Forelimb muscle (tissue), 1 donor: ENCODE measurements at places on chromosomes 5 and 9.
A peak's percentile ranks its signal among the peaks of the same experiment; 100 is the strongest.

- no peak for DNase-seq
These were observed 28.0 kb upstream of the POMT1 start for GRCh38 chr9:131474711-131475110.

DNA sequence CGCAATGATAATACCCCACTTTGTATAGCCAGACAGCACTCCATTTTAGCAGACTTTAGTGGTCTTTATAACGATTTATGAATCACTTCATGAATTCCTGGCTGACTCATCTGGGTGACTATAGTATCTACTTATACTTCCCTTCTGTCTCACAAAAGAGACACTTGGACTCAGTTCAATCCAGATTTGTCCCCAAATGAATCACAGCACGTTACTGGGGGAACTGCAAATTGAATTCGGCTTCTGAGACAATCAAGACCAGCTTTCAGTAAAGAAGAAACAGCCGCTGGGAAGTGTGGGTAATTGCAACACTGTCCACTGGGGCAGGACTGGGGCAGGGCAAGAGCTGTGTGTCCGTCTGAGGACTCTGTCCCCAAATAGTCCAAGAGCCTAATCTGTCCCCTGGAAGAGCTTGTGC lies 337.3 kb upstream of the RFX3 start:
- DNase-seq = peak; percentile 2

- DNase-seq = no peak
These were observed 1.7 kb downstream of the DBN1 start for GRCh38 chr5:177471610-177472356.

GRCh38 chr5:38899936-38900335 lies 54.1 kb downstream of the OSMR start:
- DNase-seq = no peak

DNA sequence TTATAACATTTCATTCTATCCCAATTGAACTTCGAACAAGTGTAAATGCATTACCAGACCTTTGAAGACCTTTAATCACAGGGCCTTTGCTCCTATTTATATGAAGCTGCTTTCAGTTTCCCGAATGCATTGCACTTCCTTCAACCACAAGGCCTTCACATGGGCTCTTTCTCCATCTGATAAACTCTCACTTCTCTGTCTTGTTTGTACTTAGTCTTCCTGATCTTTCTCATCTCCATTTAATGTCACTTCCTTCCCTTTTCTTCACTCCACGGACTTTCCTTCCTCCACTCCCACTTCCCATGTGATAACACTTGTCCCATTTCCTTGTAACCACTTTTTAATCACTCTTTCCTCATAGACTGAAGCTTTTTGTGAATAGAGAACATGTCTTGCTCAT lies 74.3 kb upstream of the TNC start:
- DNase-seq = no peak

DNA sequence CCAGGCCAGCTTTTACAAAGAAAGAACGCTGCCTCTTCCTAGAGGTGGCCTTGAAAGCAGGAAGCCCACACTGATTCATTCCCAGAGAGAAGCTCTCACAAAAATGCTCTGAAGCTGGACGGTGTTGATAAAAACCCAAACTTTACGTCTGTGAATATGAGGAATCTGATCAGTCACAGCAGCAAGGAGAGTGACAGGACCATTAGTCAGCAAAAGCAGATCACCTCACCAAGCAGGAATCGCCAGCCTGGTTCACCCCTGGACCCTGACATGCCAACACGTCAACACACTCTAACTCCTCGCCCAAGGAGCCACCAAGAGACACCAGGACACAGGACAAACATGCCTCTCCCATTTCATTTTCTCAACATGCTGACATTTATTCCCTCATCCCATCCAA lies 70.6 kb upstream of the ZNF622 start:
- DNase-seq = no peak

DNA sequence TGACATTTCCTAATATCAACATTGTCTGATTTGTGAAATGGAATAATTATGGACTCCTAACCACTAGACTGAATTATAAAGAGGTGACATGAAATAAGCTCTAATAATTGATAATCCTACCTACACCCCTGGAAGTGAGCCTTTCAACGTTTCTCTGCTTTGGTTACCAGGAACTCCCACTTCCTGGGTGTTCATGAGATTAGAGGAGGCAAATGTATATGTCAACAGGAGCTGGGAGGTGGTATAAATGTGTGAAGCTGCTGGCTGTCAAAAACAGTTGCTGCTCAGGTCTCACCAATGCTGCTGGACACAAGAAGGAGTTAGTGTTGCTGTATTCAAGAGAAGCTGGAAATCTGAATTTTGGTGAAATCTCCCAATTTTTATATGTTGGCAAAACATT lies 96.8 kb downstream of the CAMK4 start:
- no peak for DNase-seq

- no peak for DNase-seq
These were observed 29.7 kb upstream of the PPP2CA start for GRCh38 chr5:134255418-134256150.

DNA sequence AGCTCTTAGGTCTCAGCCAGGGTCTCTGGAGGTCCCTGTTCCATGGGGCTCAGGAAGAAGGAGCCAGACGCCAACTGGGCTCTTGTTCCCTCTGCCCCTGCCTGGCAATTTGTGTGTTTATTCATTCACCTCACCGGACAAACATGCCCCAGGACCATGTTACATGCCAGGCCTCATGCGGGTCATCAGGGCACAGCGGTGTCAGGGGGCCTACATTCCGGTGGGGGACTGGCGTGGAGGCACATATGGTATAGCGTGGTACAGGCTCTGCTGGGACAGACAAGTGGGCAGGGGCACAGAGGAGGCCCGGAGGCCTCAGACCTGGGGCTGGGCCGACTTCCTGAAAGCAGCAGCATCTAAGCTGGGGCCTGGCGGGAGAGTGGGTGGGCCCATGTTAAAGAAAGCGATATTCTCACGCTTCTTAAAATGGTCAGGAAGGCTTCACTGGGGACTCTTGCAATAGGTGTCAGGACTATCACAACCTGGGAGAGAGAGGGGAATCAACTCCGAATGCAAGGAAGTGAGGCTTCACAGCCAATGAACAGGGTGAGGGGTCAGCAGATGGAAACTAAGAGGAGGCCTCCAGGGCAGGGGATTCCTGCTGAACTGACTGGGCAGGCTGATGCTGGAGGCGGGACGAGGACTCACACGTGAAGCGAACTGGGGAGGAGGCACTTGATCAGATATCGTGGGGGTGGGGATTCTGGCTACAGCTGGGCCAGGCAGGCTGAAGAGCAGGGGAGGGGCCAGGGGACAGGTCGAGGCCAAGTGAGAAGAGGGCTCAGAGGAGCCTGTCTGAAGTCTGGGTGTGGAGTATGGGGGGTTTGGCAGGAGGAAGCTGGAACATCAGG lies 41.9 kb downstream of the NCS1 start:
- DNase-seq = no peak

DNA sequence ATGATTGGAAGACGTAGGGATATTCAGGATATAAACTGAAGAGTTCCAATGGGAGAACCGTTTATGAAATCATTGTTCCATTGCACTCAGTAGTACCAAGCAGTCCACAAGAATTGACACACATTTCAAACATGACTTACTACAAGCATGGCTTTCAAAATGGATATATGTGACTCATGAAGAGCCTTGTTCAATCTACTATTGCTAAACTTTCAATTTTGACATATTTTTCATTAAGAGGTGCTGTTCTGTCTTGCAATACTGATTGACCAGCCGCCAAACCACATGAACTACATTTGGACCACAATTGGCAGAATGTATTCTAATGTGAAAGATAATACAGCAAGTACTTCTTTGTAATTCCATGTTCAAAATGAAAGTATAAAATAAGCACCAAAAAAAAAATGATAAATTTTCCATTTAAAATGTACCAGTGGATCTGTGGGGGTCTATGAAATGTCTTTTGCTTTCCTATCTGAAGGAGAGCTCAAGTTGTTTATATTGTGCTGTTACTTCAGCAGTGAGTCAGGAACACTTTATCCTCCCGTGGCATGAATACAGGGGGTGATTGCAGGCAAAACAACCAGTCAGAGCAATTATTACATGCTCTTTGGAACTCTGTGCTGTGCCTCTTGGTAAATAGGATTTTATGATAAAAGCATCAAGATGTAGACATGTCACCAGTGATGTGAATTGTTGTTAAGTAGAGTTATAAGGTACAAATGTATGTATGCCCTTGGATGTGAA lies 366.0 kb downstream of the ARRDC3 start:
- no peak for DNase-seq
